ENCODE measurements at places on chromosomes 7 and 10.

GRCh38 chr10:48547981-48548380 is 56.9 kb downstream of the ARHGAP22 start:
- DNase-seq = no peak

- DNase-seq = no peak
These were observed 10.3 kb upstream of the CPA5 start for GRCh38 chr7:130334274-130334673.

- peak; percentile 44 for DNase-seq
These were observed 29.3 kb upstream of the SH3PXD2A start for GRCh38 chr10:103884681-103885139.

DNA sequence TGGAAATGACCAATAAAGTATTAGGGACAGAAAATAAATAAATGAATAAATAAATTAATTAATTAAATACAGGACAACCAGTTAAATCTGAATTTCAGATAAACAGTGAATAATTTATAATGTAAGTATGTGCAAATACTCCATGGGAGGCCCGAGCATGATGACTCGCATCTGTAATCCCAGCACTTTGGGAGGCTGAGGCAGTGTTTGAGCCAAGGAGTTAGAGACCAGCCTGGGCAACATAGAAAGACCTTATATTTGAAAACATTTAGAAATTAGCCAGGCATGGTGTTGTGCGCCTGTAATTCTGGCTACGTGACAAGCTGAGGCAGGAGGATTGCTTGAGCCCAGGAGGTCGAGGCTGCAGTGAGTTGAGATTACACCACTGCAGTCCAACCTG is 123.7 kb downstream of the CUL2 start:
- DNase-seq = no peak

GRCh38 chr10:6601246-6601805 is 21.2 kb upstream of the PRKCQ start:
- no peak for DNase-seq

- DNase-seq = no peak
These were observed 884.4 kb upstream of the CELF2 start for GRCh38 chr10:10133281-10133680.

DNA sequence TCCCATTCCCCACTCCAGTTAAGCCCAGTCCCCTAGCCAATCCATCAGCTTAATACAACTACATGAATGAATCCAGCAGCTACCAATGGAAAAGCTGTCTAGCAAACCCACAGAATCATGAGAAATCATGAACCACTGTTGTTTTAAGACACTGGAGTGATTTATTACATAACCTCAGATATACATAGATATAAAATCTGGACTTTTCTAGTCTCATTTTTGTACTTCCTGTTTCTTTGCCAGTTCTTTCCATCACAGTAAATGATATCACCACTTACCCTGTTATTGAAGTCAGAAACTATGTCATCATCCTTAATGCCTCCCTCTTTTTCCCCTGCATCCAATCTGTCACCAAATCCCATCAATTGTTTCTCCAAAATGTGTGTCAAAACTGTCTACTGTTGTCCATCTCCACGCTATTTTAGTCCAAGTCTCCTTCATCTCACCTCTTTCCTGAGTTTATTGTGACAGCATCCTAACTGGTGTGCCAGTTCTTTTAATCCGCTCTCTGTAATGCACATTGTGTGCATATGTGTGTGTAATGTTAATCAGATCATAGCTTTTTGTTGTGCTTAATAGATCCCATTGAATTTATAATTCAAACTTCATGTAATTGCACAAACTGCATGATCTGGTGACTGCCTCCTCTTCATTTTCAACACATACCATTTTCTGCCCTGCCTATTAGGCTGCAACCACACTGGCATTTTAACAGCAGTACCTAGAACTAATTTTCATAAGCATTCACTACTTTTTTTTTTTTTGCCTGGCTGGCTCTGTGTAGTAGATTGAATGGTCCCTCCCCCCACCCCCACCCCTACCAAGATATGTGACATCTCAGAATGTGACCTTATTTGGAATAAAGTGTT is 56.0 kb downstream of the MKLN1 start:
- DNase-seq = no peak

DNA sequence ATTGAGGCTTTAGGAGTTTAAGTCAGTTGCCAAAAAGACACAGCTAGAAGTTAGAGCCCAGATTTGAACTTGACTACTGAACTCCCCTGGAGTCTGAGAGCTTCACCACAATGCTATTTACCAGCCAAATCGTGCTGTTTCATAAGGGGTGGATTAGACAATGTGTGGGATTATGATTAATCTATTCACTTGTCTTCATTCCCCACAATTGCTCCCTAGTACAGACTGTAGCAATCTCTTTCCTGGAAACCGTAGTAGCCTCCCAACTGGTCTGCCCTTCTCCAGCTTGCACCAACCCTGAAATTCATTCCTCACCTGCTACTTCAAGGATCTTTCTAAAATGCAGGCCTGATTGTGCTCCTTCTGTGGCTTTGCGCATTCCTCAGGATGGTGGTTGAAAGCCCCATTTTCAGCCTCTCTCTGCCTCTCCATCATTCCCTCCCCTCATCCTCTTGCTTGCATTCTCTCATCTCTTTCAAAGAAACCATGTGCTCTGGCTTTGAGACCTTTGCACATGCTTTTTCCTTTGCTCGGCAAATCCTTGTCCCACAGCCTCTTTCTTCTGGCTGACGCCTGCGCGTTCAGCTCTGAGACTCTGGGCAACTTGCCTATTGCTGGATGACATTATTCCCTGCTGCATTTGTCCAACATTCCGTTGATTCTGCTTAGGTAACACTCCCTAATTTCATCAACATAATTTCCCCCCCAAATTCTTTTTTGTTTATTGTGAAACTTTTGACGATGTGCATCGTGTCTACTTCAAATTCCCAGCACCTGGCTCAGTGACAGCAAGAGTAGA is 145.1 kb downstream of the ADRA2A start:
- no peak for DNase-seq

GRCh38 chr7:151493083-151493482 is 26.6 kb downstream of the RHEB start:
- no peak for DNase-seq

DNA sequence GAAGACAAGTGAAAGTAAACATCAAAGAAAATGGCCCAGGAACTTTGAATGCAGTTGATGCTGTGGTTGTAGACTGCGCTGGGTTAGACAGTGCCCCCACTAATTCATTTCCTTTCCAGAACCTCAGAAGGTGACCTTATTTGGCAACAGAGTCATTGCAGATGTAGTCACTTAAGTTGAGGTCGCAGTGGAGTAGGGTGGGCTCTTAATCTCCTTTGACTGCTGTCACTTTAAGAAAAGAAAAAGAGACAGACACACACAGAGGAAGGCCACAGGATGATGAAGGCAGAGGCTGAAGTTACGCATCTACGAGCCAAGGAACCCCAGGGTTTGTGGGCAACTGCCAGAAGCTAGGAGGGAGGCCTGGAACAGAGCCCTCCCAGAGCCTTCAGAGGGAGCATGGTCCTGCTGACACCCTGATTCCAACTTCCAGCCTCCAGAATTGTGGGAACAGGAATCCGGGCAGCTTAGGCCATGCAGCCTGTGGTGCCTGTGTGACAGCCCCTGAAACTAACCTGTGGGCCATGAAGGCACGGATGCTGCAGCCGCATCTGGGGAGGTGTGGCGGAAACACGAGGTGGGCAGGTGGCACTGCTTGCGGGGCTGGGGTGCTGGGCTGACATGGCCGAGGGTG is 107.6 kb downstream of the PRKAG2 start:
- DNase-seq = no peak

DNA sequence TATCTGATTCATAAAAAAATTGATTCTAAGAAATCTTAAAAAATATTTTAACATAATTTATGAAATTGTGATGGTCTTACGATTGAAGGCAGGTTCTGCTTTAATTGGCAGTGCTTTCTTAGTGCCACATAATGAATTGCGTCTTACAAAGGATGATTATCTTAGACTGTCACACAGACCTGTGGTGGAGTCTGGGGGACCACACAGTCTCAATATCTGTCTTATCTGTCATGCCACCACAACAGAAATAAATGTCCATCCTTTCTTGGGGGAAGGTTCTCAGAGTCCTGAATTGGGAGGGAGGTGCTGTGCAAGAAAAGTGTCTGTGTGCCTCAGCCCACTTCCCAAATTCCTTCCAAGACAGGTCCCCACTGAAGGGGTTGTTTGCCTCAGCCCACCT is 34.0 kb downstream of the ZDHHC6 start:
- DNase-seq = no peak

- no peak for DNase-seq
These were observed 12.3 kb downstream of the CAMK2G start for GRCh38 chr10:73862011-73862410.

DNA sequence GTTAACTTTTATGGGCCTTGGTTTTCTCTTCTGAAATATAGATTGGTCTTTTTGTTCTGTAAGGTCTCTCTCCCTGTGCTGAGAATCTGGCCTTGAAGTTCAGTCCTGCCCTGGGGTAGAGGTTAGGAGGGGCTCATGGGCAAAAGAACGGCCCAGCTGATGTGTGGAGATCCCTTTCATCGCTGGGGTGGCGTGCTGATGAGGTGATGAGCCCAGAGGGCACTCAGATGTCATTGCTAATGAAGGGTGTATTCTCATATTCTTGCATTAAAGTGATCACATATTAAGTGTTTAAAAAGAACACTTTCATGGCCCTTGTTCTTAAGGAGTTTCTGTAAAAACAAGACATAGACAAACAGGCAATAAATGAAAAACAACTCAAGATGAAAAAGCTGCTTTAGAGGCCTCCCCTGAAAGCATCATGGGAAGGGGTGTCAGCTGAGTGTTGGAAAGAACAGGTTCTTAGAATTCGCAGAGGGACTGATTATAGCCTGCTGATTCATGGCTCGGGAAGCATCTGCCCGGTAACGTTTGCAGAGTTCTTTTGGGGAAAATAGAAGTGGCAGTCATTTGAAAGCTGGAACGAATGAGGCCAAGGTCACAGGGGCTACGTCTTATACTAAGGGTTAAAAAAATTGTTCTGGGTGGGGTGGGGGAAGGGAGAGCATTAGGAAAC is 72.5 kb upstream of the GPR158 start:
- DNase-seq = no peak

DNA sequence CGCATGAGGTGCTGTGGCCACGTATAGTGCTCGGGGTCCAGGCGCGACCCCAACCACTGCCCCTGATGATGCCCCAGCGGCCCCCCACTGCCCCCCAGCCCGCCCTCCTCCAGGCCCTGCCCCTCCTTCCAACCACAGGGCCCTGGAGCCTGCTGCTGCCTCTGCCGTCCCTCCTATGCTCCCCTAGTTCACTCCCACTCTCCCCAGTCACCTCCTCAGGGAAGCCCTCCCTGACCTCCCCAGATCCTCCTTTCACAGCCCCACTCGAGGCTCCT is 93.8 kb downstream of the UNCX start:
- DNase-seq = no peak

- no peak for DNase-seq
These were observed 141.4 kb downstream of the HERPUD2 start for GRCh38 chr7:35553519-35553918.

- DNase-seq = peak; percentile 21
These were observed 1.4 kb upstream of the SVIL start for GRCh38 chr10:29636178-29636577.

DNA sequence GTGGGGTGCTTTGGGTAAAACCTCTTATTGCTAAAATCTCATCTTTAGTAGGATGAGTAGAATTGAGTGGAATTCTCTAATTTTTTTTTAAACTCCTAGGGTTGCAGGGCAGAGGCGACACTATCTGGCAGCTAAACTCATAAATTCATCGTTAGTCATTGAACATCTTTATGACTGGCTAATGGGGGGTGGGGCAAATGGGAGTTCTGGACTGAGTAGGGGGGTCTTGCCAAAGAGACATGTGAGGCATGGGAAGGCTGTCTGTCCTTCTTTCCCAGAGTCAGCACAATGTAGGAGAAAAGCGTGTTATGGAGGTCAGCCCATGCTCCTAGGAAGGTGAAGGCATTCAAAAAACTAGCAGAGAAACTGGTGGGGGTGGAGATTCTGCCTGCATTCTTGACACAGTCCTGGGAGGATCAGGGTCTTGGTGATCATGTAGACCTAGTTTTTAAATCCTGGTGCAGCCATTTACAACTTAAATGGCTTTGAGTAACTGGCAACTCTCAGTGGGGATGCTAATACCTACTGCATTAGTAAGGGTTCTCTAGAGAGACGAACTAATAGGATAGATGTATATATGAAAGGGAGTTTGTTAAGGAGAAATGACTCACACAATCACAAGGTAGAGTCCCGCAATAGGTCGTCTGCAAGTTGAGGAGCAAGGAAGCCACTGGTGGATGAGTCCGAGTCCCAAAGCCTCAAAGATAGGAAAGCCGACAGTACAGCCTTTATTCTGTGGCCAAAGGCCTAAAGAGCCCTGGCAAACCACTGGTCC is 47.7 kb downstream of the EMX2 start:
- no peak for DNase-seq

- DNase-seq = no peak
These were observed 148.3 kb downstream of the EXOC4 start for GRCh38 chr7:133401225-133401624.

DNA sequence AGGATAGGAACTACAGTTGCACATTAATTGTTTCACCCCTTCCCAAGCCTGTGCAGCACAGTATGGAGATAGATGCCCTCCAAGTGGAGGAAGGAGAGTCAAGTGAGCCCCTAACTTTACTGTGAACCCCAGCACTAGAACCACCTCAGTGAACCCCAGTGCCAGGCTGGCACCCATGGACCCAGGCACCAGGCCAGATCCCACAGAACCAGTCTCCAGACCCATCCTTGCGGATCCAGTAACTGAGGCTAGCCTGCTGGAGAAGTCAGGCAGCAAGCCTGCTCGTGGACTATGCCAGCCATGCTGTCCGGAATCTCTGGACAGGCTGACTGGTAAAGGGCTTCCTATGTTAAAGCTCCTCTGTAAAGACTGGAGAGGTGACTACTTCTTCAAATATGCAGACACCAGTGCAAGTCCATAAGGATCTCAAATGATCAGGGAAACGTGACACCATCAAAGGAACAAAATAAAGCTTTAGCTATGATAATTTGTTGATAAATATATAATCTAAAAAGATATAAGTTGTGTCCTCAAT is 27.7 kb downstream of the SHOC2 start:
- DNase-seq = no peak

DNA sequence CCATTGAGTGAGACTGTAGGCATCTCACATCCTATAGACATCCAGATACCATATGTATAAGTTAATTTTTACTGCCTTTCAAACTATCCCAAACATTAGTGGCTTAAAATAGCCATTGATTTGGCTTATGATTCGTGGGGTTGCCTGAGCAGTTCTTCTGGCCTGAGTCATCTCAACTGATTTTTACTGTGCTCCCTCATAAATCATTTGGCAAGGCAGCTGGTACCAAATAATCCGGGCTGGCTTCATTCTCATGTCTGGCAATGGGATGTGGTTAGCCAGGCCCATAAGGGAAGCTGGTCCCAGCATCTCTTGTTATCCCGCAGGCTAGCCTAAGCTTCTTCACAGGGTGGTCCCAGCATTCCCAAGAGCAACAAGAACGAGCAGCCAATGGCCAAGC is 6.7 kb upstream of the LRGUK start:
- no peak for DNase-seq

GRCh38 chr7:131683536-131684125 is 127.2 kb upstream of the PODXL start:
- DNase-seq = no peak

- DNase-seq = peak; percentile 50
These were observed 168.8 kb downstream of the TMEM26 start for GRCh38 chr10:61284222-61284890.

GRCh38 chr7:151808400-151809145 is 68.3 kb downstream of the PRKAG2 start:
- DNase-seq = peak; percentile 43

Data from SW480 (cell line).